A549 treated with Mapracorat at 1 μM for 4 hours (cell line): ENCODE measurements at places on chromosomes 7 and 10. TPM values are rescaled to one million over a fixed set of nuclear protein-coding genes. Genes with fewer than 3 reads are reported as not detected.

The SH2D4B gene
- total RNA-seq = 0.05 to 0.09 TPM (median 0.07 TPM) in 3 of 5 replicates, not detected in the others

The SUN3 gene
- total RNA-seq = 0.19 TPM in 1 of 5 replicates, not detected in the others

The GPR85 gene
- total RNA-seq = not detected in 5 replicates

The ELAPOR2 gene
- not detected in 5 replicates for total RNA-seq

The AZGP1 gene
- total RNA-seq = 0.13 TPM in 1 of 5 replicates, not detected in the others

The SPDYE6 gene
- not detected in 5 replicates for total RNA-seq

The EEPD1 gene
- 56.9 to 62.1 TPM (median 59.8 TPM) in 5 replicates for total RNA-seq

The CAV1 gene
- 512 to 685 TPM (median 586 TPM) in 5 replicates for total RNA-seq

The UNCX gene
- total RNA-seq = 0.07 to 0.08 TPM in 2 of 5 replicates, not detected in the others

The AGR3 gene
- total RNA-seq = not detected in 5 replicates

The NT5C2 gene
- 67.7 to 76.0 TPM (median 72.3 TPM) in 5 replicates for total RNA-seq

The GALNT17 gene
- not detected in 5 replicates for total RNA-seq

The GNAT3 gene
- not detected in 5 replicates for total RNA-seq

The GPER1 gene
- 0.98 to 1.5 TPM (median 1.2 TPM) in 5 replicates for total RNA-seq

The TMEM270 gene
- 0.16 to 0.40 TPM (median 0.22 TPM) in 3 of 5 replicates, not detected in the others for total RNA-seq

The ZNF783 gene
- 4.9 to 6.7 TPM (median 6.3 TPM) in 5 replicates for total RNA-seq

The ADAMTS14 gene
- total RNA-seq = 0.05 to 0.16 TPM (median 0.09 TPM) in 5 replicates

The HSPB1 gene
- total RNA-seq = 932 to 1,434 TPM (median 1,385 TPM) in 5 replicates

The TMEM196 gene
- total RNA-seq = not detected in 5 replicates

The CDNF gene
- 1.1 to 1.4 TPM (median 1.3 TPM) in 5 replicates for total RNA-seq

The SPDYE11 gene
- not detected in 5 replicates for total RNA-seq

The TMEM229A gene
- not detected in 5 replicates for total RNA-seq

The BZW2 gene
- 88.6 to 98.1 TPM (median 94.8 TPM) in 5 replicates for total RNA-seq

The LMBR1 gene
- total RNA-seq = 26.4 to 35.4 TPM (median 31.5 TPM) in 5 replicates

The MYL7 gene
- not detected in 5 replicates for total RNA-seq

The OR13A1 gene
- total RNA-seq = not detected in 5 replicates

The LHPP gene
- total RNA-seq = 10.5 to 14.8 TPM (median 11.1 TPM) in 5 replicates

The PDE6C gene
- total RNA-seq = not detected in 5 replicates

The CSGALNACT2 gene
- total RNA-seq = 9.9 to 13.5 TPM (median 13.3 TPM) in 5 replicates

The GHRHR gene
- total RNA-seq = not detected in 5 replicates

The ADAM22 gene
- 0.11 to 0.61 TPM (median 0.34 TPM) in 5 replicates for total RNA-seq

The OR6B1 gene
- total RNA-seq = not detected in 5 replicates

The AMPH gene
- total RNA-seq = 0.05 to 0.13 TPM (median 0.11 TPM) in 4 of 5 replicates, not detected in the other

The EVX1 gene
- 0.07 to 0.21 TPM (median 0.14 TPM) in 5 replicates for total RNA-seq
